CD4-positive, alpha-beta T cell treated with Interleukin-12 subunit alpha and Interleukin-12 subunit beta, for 1 hour (primary cell): ENCODE measurements at places on chromosomes 16 and 17.

DNA sequence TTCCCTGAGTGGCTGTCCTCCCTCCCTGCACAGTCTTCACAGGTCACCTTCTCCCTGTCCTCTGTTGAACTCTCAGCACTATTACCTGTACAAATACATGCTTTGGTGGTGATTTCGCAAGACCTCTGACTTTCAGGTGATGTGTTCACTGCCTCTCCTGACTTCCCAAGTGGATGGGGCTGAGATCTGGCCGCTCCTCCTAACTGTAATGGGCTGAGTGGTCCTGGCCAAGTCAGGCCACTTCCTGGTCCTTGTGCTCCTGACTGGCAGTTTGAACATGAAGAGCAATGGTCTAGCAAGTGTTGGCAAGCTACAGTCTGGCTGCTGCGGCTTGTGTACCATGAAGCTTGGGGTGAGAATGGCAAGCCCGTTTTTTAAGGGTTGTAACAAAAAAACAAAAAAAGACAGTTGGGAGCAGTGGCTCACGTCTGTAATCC, 11.7 kb upstream of the TMED6 start:
- no peak for DNase-seq

DNA sequence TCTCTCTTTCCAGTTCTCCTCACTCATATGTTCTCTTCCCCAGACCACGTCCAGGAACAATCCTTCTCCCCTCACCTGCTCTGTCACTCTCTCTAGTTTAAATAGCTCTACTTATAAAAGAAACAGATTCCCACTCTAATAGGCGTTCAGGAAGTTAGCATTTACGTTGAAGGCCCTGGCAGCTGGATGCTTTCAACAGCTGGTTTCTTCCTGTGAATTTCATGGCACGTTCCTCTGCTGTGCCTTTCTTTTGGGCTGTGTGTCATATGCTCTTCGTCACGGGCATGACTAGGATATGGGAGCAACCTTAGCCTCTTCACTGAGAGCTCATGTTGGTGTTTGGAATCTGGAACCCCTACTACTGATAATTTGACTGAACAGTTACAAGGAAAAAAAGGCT, 73.2 kb downstream of the ZNF18 start:
- DNase-seq = no peak

DNA sequence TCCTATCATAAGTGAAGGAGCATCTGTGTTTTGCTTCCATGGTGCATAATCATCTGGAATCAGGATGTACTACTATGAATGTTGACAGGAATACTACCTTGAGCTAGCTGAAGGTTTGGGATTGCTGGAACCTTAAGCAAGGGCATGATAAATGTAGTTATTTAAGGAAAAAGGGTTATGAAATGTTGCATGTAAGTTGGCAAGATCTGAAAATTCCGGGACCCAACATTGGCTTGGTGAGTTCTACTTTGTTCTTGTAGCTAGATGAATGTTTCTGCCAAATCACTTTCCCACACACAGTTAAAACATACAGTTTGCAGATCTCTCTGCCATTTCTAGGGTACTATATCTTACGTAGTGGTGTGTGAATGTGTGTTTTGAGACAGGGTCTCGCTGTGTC, 13.6 kb downstream of the RHOT1 start:
- DNase-seq = no peak

DNA sequence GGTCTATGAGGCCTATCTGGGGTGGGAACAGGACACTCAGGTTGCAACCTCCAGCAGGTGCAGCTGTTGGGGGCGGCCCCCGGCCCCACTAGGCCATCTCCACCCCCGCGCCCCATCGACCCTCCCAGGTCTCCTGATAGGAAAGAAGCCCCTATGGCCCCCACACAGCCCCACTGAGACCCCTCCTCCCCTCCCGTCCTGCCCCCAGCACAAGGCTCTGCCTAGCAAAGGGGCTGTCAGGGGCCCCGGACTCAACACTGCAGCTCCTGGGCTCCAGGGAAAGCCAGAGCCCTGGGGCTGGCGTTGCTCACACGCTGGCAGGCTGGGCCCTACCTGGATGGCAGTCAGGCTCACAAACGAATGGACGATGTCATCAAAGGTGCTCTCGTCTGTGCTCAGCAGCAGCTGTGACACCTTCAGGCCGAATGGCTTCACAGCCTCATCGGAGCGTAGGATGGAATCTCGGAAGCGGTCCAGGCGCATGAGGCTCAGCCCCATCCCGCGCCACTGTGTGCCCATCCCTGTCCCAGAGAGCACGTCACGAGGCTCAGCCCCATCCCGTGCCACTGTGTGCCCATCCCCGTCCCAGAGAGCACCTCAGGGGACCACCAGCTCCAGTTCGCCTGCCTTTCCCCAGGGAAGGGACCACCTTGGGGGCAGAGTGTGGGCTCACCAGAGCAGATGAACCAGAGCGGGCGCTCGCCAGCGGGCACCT, 7.3 kb downstream of the FASN start:
- DNase-seq = no peak

DNA sequence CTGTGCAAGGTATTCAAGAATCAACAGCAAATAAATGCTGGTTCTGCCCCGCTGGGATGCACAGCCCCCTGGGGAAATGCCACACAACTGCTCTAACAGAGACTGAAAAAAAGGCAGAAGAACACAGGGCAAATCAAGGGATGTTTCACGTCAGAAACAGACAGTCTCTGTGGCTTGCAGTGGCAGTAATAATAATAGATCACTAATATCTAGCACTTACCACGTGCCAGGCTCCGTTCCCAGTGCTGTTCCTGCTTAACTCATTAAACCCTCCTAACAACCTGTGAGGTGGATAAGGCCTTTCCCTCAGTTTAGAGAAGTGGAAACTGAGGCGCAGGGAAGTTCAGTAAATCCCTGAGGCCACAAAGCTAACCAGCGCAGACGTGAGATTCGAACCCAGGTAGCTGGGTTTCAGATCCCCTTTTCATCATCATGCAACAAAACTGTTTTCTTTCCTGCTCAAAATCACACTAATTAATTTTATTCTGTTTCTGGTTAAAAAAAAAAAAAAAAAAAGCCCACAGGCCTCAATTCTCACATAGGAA, 36.7 kb downstream of the ARHGAP17 start:
- DNase-seq = no peak

DNA sequence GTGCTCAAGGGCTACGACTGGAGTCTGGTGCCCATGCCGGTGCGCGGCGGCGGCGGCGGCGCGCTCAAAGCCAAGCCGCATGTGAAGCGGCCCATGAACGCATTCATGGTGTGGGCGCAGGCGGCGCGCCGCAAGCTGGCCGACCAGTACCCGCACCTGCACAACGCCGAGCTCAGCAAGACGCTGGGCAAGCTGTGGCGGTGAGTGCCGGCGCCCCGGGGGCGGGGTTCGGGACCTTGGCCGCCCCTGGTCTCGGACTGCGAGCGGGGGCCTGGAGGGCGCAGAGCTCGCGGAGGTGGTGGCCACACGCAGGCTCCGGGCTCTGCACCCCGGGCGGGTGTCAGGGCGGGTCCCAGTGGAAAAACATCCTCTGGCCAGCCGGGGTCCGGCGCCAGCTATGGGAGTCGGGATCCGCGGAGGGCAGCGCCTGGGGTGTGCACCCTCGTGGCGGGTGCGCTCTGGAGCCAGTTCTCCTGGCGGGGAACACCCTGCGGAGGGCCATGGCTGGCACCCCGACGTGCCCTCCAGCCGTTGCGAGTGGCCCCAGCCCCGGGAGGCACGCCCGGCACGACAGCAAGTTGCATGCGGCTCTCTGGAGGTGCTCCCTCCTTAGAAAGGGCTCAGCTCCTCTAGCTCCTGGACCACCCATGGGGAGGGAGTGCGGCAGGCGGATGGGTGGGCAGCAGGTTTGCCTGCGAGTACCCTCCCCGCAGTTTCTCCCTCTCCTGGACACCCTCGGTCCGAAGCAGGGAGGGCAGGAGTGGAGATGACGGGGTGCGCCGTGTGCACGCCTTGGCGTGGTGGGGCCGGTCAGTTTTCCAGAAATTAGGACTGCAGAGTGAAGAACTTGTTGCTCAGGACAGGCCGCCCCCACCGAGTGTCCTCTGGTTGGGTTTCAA, 824 bp downstream of the SOX8 start:
- no peak for DNase-seq

GRCh38 chr17:81905424-81905875, 3.4 kb downstream of the NPB start:
- no peak for DNase-seq

- DNase-seq = no peak
Observed at GRCh38 chr16:72979974-72980373, 68.0 kb downstream of the ZFHX3 start.

- peak; percentile 73 for DNase-seq
Observed at GRCh38 chr17:45222289-45222995, 757 bp downstream of the FMNL1 start.

- no peak for DNase-seq
Observed at GRCh38 chr17:22600644-22601298, 908.4 kb downstream of the KCNJ18 start.

DNA sequence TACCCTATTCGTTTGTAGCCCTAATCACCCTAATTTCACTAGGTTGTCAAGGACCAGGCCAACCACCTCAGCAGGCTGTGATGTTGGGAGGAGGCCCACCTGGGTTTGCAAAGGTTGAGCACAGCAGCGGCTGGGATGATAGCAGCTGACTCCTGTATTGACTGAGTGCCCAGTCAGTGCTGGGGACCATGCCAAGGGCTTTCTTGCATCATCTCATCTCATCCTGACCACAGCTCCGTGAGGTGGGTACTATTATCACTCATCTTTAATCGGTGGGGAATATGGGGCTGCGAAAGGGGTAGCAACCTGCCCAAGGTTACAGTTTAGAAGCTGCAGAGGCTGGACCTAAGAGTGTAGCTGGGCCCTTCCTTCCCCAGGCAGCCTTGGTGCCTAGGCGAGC, 11.7 kb downstream of the ATPAF2 start:
- DNase-seq = no peak

DNA sequence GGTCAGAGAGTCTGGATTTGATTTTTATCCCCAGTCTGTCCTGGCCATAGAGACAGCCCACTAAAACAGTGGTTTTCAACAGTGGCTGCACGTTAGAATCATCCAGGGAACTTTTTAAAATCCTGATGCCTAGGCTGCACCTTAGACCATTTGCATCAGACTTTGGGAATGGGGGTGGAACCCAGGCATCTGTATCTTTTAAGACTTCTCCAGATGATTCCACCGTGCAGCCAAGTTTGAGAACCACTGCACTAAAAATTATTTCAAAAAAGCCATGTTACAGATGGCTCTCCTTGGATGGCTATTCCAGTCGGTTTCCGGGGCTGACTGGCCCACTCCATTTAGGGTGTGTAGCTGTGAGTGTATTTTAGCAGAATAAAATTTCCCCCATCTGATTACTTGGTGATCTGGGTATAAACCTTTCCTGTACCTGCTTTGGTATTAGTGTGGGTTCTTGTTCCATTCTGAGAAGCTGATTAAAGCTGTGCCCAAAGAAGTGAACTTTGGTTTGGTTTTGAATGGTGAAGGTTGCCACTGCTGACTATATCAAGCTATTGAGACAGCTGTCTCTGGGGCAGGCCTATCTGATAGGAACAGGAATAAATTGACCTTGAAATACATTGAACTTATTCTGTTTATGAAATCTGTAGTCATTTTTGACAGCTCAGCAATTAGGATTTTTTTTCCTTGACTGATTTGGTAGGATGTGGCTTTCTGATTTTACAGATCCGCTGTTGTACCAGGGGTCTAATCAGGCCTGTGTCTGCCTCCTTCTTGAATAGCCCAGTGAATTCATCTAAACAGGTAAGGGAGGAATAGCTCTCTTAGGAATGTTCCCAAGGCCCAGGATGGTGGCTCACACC, 1.3 kb downstream of the ATP5MC1 start:
- DNase-seq = no peak

GRCh38 chr16:82630688-82631087, 3.9 kb downstream of the CDH13 start:
- DNase-seq = peak; percentile 14

DNA sequence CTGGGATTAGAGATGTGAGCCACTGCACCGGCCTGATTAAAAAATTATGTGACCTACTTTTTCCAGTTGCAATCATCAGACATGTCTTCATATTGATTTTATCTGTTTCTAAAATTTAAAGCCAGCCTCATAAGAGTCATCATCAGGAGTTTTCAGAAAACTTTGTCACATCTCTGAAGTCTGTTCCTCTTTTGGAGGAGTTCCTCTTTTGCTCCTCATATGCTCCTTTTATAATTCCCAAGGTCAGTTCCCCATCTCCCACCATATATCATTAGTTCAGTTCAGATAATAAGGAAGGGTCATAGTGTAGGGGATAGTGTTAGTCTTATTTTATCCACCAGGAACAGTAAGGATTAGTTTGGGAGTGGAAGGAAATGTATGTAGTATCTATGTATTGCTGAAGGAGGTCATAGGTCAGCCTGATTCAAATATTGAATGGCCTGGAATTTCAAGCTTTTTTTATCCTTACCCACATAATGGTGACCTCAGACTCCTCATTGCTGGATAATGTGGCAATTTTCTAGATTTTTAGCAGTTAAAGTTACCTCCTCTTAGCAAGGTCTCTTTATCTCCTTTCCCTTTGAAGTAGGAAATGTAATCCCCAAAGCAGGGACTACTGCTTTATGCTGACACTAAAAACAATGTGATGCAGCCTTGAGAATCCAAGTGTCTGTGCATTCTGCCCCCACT, 13.8 kb upstream of the DUSP14 start:
- no peak for DNase-seq

DNA sequence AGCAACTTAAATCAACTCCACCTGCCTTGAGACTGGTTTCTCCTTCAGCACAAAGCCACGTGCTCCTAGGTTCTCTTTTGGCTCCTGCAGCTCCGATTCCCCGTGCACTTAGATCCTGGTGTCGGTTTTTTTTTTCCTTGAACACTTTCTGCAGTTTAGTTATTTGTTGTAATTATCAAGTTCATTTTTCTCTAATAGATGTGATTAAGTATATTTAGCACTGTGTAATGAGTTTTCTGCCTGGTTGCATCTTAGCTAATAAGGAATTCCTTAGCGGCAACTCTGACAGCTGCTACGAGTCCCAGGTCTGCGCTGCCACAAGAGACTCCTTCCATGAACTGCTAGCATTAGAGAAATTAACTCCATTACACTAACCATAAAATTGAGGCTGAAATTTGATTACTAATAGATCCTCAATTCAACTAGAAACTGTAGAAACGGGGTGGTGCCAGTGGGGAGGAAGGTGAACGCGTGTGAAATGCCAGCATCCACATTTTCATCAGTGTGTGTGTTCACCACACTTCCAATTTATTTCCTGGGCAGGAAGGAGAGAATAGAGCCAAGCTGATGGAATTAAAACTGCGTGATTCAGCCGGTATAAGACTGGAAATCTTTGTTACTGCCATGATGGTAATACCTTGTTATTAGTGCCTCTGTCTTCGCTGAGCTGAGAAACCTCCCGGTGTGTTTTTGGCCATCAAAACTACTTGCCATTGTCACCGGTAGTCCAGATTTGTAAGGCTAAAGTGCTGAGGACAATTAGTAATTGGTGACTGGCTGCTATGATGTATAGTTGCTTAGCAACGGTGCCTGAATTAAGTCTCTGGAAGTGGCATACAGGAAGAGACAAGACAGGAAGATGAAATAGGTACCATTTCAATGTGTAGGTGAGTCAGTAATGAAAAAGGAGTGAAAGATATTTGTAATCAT, 232.4 kb downstream of the IRX3 start:
- DNase-seq = no peak

GRCh38 chr17:67448449-67448848, 71.4 kb downstream of the PITPNC1 start:
- no peak for DNase-seq

- DNase-seq = no peak
Observed at GRCh38 chr17:38418693-38419507, 9.4 kb upstream of the ARHGAP23 start.
